ENCODE measurements at places on chromosomes 5 and 9.

DNA sequence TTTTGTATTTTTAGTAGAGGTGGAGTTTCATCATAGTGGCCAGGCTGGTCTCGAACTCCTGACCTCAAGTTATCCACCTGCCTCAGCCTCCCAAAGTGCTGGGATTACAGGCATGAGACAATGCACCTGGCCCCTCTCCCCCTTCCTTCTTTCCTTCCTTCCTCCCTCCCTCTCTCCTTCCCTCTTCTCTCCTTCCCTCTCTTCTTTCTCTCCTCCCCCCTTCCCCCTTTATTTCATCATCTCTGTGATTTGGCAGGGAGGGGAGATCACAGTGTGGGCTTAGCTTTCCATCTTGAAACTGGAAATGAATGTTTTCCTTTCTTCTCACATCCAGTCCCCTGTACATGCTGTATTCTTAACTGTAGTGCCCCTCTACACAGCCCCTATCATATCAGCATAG lies 12.7 kb downstream of the RHOBTB3 start:
- no peak overlapping the region for H3K4me3 ChIP-seq
- no peaks in the 10 kb centered on the region for H3K27me3 ChIP-seq
- H3K36me3 ChIP-seq, result no peaks in the 10 kb centered on the region
- no peak for DNase-seq
- no peak overlapping the region for H3K27ac ChIP-seq

DNA sequence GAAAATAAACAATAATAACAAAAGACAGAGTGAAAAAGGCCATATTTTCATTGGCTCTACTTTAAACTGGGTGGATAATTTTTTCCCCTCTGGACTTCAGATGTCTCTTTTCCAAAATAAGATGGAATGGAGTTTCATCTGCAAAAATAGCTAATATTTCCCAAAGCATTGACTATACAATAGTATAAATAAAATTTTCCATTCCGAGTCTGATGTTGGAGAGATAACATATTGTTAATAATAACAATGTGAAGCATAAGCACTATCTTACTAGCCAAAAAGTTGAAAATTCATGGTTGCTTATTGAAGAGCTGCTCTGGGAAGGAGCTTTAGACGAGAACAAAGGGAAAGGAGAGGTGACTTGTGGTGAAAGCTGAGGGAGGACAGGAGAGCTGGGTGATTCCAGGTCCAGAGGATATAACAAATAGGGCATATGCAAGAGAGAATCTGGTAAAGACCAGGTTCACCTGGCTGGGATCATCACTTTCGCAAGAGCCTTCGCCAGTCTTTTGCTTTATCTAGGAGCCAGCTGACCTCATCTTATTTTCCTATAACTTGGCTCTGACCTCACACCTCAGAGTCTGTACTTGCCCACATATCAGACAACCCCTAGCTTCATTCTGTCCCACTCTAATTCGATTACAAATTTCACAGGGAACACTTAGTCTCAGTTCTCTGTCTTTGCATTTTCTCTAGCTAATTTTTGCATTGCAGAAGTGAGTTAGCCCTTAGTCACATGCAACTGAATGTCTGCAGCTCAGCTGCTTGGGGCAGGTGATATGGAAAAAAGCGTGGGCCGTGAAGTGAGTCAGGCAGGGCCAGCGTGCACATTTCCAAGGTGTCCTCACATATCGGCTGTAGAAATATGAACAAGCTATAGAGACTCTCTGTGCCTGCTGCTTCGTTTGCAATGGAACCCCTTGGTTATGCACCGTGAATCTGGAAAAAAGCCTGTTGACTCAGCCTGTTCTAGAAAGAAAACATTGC lies 7.6 kb upstream of the ZNF474 start:
- no peak overlapping the region for H3K27ac ChIP-seq
- no peak for DNase-seq
- H3K4me1 ChIP-seq, result peaks cover 2% of the 10 kb centered on the region
- no peaks in the 10 kb centered on the region for H3K36me3 ChIP-seq

DNA sequence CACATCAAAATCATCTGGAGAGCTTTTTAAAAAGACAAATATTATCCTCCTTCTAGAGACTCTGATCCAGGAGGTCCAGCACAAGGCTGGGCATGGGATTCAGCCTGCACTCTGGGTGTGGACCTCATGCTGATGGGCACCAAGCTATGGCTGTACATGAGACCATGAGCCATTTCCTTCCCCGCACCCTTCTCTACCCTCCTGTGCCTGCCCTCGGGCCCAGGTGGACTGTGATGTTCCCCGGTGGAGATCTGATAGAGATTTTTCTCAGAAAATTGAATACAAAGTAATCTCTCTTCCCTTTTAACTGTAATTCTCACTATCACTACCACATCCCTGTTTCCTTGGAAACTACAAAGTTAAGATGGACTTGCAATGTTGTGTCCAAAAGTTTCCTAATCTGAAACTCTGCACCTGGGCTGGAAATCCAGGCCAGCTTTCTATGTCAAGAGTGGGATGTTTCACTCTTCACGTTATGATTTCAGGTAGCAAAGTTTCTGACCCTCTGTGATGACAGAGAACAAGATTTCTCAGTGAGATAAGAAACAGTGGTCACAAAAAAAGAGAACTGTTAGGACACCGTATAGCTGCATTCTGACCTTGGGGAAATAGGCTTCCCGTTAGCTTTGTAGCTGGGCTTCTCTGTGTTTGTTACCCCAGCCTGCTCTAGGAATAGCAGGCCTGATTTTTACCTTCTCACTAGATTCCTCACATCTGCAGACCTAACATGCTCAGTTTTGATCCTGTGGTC lies 11.5 kb downstream of the SFXN1 start:
- H3K4me3 ChIP-seq, result no peak overlapping the region
- peaks cover 22% of the 10 kb centered on the region for H3K36me3 ChIP-seq
- no peak overlapping the region for H3K27ac ChIP-seq
- H3K27me3 ChIP-seq, result no peaks in the 10 kb centered on the region

- H3K36me3 ChIP-seq, result peaks cover 6% of the 10 kb centered on the region
- H3K27me3 ChIP-seq, result no peaks in the 10 kb centered on the region
- no peaks in the 10 kb centered on the region for H3K4me1 ChIP-seq
- H3K27ac ChIP-seq, result peak overlapping the region; percentile 100
Measured at GRCh38 chr5:134224888-134225779, 739 bp downstream of the PPP2CA start.

- no peak overlapping the region for H3K27ac ChIP-seq
- DNase-seq, result no peak
- no peak overlapping the region for H3K4me3 ChIP-seq
- no peaks in the 10 kb centered on the region for H3K36me3 ChIP-seq
Measured at GRCh38 chr9:14434158-14434504, 120.2 kb upstream of the NFIB start.

DNA sequence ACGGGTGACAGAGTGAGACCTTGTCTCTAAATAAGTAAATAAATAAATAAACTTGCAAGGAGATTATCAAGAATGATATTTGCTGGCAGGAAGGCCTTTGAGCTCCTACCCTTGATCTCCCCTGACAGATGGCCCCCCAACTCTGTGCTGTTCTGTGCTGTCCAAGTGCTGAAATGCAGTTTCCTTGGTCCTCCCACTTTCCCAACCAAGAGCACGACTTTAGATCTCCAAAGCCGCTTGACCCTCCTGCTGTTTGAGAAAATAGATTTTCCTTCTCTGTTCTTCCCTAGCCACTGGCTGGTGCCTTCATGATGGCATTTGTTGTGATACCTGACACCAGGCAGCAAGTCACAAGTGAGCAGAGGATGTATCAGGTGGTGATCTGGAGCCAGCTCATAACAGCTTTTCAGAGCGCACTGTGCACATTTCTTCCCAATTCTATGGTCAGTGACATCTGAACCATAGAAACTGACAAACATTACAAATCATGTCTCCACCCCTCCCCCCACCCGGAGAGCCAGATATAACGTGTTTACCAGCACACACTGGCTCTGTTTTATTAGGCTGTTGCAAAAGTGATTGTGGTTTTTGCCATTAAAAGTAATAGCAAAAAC lies 80.0 kb upstream of the PUM3 start:
- H3K27me3 ChIP-seq, result no peaks in the 10 kb centered on the region
- H3K27ac ChIP-seq, result no peak overlapping the region
- DNase-seq, result no peak

- H3K27ac ChIP-seq, result no peak overlapping the region
- DNase-seq, result no peak
- H3K36me3 ChIP-seq, result no peaks in the 10 kb centered on the region
- no peak overlapping the region for H3K4me3 ChIP-seq
Measured at GRCh38 chr9:118418887-118419565, 714.8 kb downstream of the TLR4 start.

- H3K36me3 ChIP-seq, result no peaks in the 10 kb centered on the region
- no peaks in the 10 kb centered on the region for H3K27me3 ChIP-seq
- H3K4me1 ChIP-seq, result no peaks in the 10 kb centered on the region
- DNase-seq, result no peak
- H3K27ac ChIP-seq, result no peak overlapping the region
Measured at GRCh38 chr5:9166202-9167112, 379.4 kb downstream of the SEMA5A start.

DNA sequence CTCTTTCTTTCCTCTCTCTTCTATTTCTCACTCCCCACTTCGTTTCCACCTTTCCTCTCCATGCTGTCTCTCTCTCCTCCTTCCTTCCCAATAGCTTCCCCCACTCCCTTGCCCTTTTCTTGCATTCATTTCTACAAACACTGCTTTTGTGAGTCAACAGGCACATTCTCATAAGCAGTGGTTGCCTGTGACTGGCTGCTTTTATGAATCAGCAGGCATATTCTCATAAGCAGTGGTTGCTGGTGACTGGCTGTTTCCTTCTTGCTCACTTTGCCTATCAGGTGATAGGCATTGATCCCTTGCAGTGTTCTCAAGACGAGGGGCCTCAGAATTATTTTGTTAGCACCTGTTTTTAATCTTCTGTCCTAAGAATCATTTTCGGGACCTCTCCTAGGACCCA lies 116.1 kb upstream of the ACTBL2 start:
- H3K36me3 ChIP-seq, result no peaks in the 10 kb centered on the region
- no peaks in the 10 kb centered on the region for H3K4me1 ChIP-seq
- no peaks in the 10 kb centered on the region for H3K27me3 ChIP-seq
- no peak for DNase-seq

DNA sequence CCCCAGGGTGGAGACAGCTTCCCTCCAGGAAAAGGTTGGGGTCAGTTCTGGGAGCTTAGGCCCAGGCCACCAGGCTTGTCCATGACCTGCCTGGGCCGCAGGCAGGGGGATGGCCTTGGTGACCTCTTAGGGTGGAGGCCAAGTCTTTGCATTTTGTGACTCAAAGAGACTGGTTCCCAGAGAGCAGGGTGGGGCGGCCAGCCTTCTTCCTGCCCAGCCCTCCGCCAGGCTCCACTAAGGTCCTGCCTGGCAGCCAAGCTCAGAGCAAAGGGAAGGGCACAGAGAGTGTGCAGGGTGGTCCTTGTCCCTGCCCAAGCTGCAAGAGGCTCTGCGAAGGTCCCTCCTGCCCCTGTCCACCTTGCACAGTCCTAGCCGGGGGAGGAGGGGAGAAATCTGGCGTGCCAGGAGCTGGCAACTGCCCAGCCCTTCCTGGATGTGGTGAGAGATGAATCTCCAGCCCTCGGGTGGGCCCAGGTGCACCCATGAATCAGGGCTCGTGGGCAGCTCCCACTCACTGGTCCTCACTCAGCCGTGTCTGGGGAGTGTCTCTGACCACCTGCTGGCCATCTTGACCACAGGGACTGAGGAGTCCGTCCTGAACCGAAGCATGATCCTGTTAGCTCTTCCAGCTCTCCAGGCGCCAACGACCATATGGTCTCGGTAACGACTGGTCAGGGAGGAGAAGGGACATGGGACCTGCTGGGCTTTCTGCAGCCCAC lies 2.3 kb upstream of the PTGDS start:
- DNase-seq, result no peak
- H3K36me3 ChIP-seq, result no peaks in the 10 kb centered on the region
- peaks cover 4% of the 10 kb centered on the region for H3K27me3 ChIP-seq
- peaks cover 3% of the 10 kb centered on the region for H3K4me1 ChIP-seq
- H3K27ac ChIP-seq, result no peak overlapping the region

- DNase-seq, result no peak
- H3K27ac ChIP-seq, result no peak overlapping the region
- no peaks in the 10 kb centered on the region for H3K27me3 ChIP-seq
- H3K4me1 ChIP-seq, result peaks cover 3% of the 10 kb centered on the region
Measured at GRCh38 chr5:35233121-35233520, 2.8 kb upstream of the PRLR start.

DNA sequence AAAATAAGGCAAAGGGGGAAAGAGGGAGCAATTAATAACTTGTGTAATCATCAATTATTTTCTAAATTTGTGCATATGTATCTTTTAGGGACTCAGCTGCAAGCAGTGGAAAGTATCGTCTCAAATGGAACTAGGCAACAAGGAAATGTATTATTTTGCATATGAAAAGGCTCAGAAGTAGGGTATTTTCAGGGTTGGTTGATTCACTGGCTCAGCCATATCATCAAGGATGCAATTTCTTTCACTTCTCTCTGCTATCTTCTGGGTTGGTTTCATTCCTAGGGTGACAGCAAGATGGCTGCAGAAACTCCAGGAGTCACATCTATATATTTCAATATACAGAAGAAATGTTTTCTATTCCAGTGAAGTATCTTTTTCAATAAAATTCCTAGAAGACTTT lies 509.8 kb downstream of the DMAC1 start:
- no peaks in the 10 kb centered on the region for H3K4me1 ChIP-seq
- H3K36me3 ChIP-seq, result no peaks in the 10 kb centered on the region
- no peak overlapping the region for H3K4me3 ChIP-seq
- DNase-seq, result no peak
- H3K27me3 ChIP-seq, result no peaks in the 10 kb centered on the region

GRCh38 chr5:93395971-93396379 lies 185.0 kb downstream of the NR2F1-AS1 start:
- no peaks in the 10 kb centered on the region for H3K27me3 ChIP-seq
- no peaks in the 10 kb centered on the region for H3K4me1 ChIP-seq
- no peaks in the 10 kb centered on the region for H3K36me3 ChIP-seq
- no peak overlapping the region for H3K27ac ChIP-seq
- no peak overlapping the region for H3K4me3 ChIP-seq

- H3K27ac ChIP-seq, result no peak overlapping the region
- peaks cover 9% of the 10 kb centered on the region for H3K27me3 ChIP-seq
- H3K4me1 ChIP-seq, result peaks cover 6% of the 10 kb centered on the region
- no peaks in the 10 kb centered on the region for H3K36me3 ChIP-seq
- DNase-seq, result no peak
Measured at GRCh38 chr9:124771867-124772679, 962 bp upstream of the NR6A1 start.

GRCh38 chr9:122827761-122828093 lies 661 bp downstream of the PDCL start:
- DNase-seq, result no peak
- H3K4me3 ChIP-seq, result peak overlapping the region; percentile 93
- H3K27ac ChIP-seq, result peak overlapping the region; percentile 81
- H3K4me1 ChIP-seq, result no peaks in the 10 kb centered on the region

GRCh38 chr9:125990186-125990792 lies 243.1 kb downstream of the PBX3 start:
- H3K27ac ChIP-seq, result no peak overlapping the region
- no peaks in the 10 kb centered on the region for H3K36me3 ChIP-seq
- H3K4me3 ChIP-seq, result no peak overlapping the region

Measured in H1 (cell line).